ENCODE measurements at places on chromosomes 12 and 14. TPM values are rescaled to one million over a fixed set of nuclear protein-coding genes. Genes with fewer than 3 reads are reported as not detected.

The RERG gene
- polyA plus RNA-seq = 6.8 TPM

The TTC9 gene
- polyA plus RNA-seq = 1.9 TPM

The CARMIL3 gene
- 2.4 TPM for polyA plus RNA-seq

The MANSC4 gene
- 0.19 TPM for polyA plus RNA-seq

The NGB gene
- polyA plus RNA-seq = 3.1 TPM

The DPF3 gene
- 3.5 TPM for polyA plus RNA-seq

The NRIP2 gene
- 4.2 TPM for polyA plus RNA-seq

DNA sequence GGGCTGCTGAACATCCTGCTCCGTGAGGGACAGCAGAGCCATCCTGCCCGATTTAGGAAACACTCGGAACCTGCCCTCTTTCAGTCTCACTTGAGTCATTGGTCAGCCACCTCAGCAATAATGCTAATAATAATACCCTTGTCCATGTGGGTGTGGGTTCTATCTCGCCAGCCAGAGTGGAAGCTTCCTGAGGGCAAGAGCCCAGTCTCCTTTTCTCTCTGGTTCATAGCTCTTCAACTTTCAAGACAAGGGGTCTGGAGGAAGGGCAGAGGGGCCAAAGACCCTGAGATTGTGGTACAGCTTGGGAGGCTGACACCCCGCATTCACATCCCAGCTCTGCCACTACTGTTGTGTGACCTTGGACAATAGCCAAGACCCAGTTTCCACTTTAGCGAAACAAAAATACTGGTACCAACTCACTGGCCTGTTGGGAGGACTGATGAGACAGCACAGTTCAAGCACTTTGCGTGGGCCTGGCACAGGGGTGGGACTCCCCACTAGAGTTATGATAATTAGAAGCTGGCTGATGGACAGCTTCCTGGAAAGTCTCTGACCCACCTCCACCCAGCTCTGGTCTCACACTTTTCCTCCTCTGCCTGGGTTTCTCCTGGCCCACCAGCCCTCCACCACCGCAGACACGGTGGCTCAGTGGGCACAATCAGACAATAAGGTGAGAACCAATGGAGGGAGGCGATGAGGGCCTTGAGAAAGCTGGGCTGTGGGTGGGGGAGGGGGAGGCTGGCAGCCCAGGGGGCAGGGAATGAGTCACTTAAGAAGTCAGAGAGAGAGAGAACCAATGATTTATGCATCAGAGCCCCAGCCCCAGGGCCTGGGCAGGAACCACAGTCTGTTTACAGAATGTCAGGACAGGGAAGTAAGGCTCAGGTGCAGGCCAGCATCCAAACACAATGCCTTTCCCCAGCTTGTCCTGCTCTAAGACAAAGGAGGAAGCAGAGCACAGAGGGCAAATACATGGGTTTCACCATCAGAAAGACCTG is 9.6 kb downstream of the FAIM2 start:
- no peak for DNase-seq

GRCh38 chr14:91272341-91273272 is 28.1 kb upstream of the GPR68 start:
- DNase-seq = no peak

GRCh38 chr12:13362260-13362841 is 165.8 kb downstream of the EMP1 start:
- peak; percentile 65 for DNase-seq

- no peak for DNase-seq
Observed at GRCh38 chr14:30838351-30838750, 36.0 kb upstream of the COCH start.

- DNase-seq = no peak
Observed at GRCh38 chr14:100982353-100982752, 78.8 kb upstream of the RTL1 start.

DNA sequence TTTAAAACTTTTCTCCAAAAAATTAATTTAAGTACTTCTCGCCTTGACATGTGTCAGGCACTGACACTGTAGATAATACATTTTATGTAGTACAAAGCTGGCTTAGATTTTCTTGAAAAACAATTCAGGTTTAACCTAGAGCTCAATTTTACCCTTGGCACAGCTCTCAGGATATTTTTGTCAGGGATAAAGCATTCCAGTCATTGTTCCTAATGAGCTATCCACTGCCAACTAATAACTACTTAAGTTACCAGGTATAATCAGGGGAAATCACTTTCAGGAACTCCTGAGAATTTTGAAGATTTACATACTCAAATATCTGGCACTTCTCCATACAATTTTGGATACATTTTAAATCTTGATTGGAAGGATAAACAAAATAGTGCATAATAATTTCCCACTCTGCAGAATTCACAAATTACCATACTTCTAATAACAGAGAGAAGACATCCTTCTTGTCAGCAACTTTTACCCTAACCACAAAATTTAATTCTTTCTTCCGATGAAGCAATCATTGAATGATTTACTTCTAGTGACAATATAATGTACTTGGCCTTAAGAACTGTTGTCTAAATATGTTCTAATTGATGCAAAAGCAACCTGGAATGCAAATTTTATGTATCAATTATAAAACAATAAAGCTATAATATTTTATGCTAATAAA is 4.8 kb downstream of the RASSF9 start:
- no peak for DNase-seq

- DNase-seq = peak; percentile 43
Observed at GRCh38 chr12:62813031-62813829, 121.7 kb downstream of the PPM1H start.

DNA sequence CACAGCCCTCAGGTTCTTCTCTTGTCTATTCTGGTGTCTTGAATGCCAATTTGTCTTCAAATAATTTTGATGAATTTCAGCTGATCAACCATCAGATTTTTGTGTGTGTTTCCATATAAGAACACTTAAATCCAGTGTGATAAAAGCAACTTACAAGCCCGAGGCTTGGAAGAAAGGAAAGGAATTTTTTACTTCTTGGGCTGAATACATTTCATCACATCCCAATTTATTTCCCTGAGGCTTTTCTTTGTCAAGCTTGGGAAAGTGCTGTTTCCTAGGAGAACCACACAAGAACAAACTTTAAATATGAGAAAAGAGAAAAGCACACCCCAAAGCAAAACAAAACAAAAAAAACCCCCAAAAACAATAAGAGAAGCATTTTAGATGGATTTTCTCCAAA is 26.6 kb downstream of the GPRC5D start:
- DNase-seq = no peak
